ENCODE measurements at places on chromosomes 12 and 14.

GRCh38 chr12:74317078-74317601, 220.5 kb upstream of the ATXN7L3B start:
- peak; percentile 28 for DNase-seq

DNA sequence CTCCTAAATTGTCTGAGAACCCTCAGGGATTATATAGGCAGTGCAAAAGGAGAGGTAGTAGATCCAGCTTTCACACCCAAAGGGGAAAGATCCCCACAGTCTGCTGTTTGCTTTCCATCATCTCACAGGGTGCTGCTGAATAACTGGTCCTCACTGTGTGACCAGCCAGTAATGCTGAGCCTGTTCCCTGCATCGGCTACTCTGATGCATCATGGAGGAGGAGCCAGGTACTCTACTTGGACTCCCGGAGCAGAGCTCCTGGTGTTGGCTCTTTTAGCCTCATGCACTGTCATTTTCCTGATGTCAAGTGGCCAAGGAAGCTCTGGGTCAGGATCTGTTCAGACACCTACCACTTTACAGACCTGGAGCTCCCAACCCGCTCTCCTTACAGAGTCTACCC, 127.4 kb upstream of the ATF1 start:
- no peak for DNase-seq

- DNase-seq = peak; percentile 68
These were observed 10.2 kb downstream of the CD69 start for GRCh38 chr12:9750276-9751203.

DNA sequence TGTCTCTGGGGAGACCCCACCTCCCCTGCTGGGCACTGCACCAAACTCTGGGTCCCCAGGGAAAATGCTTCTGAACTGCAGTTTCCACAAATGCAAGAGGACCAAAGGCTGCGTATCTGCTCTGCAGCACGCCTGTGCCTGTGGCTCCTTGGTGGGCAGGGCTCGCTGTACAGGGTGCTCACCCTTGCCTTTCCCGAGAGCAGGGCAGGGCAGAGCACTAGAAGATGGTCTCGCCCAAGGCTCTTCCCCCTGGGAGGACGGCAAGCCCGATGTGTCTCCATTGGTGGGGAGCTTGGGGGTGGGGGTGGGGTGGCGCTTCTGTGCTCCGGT, 175.3 kb upstream of the RTL1 start:
- no peak for DNase-seq

DNA sequence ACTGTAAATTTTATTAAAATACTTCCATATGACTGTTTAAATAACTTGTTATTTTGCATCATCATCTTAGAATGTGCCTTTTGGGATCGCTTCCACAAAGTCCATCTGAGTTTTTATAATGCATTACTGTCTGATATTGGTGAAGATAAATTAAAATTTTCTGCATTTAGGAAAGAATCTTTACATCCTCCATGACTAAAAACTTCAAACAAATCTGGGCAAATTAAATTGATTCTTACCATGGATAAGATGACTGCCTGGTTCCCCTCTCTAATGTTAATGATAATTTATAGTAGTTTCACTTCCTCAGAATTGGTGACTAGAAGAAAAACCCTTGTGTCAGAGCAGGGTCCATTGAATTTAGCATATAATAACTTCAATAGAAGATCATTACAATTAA, 94.7 kb upstream of the SLC38A4 start:
- DNase-seq = no peak

GRCh38 chr12:110501399-110501751, 536 bp downstream of the VPS29 start:
- peak; percentile 48 for DNase-seq

DNA sequence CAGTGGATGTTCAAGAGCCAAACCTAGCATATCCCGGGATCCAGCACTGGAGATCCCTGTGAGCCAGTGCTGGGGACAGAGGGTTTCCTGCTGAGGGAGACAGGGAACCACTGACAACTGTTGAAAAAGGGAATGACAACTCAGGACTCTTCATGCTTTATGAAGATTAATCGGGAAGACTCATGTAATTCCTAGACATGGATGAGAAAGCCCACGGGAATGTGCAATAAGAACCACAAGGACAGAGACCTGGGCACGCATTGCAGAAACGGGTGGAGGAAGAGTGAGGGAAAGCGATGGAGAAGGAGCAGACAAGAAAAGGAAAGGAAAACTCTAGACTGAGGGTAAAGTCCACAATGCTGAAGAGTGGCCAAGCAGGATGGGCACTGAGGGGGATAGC, 296.0 kb downstream of the PCNX1 start:
- peak; percentile 16 for DNase-seq

GRCh38 chr14:30179381-30180130, 251.9 kb upstream of the PRKD1 start:
- peak; percentile 30 for DNase-seq

- DNase-seq = no peak
These were observed 1.1 kb upstream of the BCL11B start for GRCh38 chr14:99272899-99273765.

DNA sequence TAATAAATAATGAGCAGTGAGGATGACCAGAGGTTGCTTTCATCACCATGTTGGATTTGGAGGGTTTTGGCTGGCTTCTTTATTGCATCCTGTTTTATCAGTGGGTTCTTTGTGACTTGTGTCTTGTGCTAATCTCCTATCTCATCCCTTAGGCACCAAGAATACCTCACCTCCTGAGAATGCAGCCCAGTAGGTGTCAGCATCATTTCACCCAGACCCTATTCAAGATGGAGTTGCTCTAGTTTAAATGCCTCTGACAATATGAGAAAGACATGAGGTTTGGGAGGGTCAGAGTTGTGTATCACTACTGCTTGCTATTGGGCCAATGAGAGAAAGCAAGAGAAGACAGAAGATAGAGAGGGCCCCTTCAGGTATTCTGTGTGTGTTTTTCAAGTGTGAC, 592.2 kb downstream of the ETNK1 start:
- DNase-seq = no peak

DNA sequence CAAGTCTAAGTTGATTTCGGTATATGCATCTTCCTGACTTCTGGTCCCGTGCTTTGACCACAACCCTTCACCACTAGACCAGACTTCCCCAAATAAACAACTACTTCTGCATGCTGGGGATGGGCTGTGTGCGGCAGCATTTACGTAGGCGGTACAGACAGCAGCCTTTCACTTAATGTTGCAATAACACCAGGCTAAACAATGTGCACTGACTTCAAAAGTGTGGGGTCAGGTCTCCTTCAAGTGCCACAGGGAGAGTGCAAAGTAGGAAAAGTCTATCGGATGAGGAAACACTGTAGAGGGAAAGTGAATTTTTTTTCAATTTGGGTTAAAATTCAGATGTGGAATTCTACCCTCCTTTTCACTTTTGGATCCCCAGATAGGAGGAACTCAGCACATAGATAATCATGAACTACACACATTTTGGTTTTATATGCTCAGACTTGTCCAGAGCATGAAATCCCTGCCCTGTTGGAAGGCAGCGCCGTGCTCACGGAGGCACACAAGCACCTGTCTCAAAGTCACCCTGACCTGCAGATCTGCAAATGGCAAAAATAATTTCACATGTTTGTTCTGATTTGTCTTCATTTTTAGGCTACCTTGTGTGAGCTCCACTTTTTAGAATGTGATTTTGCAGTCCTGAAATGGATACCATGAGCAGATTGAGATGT, 3.6 kb upstream of the FOS start:
- peak; percentile 51 for DNase-seq

GRCh38 chr12:46657453-46658411, 168.1 kb downstream of the SLC38A4 start:
- DNase-seq = peak; percentile 63

- DNase-seq = peak; percentile 11
These were observed 84.0 kb downstream of the MSRB3 start for GRCh38 chr12:65362234-65363031.

GRCh38 chr14:61911574-61911973, 149.4 kb downstream of the SNAPC1 start:
- no peak for DNase-seq

GRCh38 chr12:70165450-70165849, 77.8 kb upstream of the CNOT2 start:
- DNase-seq = no peak

- no peak for DNase-seq
These were observed 28.8 kb downstream of the PHLDA1 start for GRCh38 chr12:76002598-76003354.

- DNase-seq = peak; percentile 64
These were observed 287.5 kb downstream of the GALC start for GRCh38 chr14:87705439-87705896.

DNA sequence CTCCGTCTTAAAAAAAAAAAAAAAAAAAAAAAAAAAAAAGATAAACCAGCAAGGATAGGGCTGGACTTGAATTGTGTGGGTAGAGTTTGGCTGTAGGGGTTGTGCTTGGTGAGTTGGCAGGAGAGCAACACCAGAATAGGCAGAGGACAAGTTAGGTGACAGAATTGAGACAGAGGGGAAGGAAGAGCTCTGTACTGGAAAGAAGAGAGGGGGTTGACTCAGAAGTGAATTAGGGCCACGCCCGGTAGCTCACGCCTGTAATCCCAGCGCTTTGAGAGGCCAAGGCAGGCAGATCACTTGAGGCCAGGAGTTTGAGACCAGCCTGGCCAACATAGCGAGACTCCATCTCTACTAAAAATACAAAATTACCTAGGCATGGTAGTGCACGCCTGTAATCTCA, 6.1 kb upstream of the TMEM30B start:
- no peak for DNase-seq

DNA sequence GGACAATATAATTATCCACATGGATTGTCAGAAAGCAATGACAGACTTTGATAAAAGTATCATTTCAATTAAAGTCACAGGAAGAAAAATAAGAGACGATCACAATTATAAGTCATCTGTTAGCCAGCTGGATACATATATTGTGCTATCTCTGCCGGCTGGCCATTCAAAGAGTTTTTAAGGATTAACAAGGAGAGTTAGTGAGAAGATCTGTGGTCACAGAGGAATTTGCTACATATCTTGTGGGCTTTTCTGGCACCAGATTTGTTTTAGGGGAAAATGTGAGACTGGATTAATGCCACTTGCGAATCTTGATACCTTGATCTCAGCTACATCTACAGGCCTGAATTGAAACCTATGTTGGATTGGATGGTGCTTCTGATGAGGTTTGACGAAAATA, 90.9 kb upstream of the MANSC4 start:
- DNase-seq = peak; percentile 55

DNA sequence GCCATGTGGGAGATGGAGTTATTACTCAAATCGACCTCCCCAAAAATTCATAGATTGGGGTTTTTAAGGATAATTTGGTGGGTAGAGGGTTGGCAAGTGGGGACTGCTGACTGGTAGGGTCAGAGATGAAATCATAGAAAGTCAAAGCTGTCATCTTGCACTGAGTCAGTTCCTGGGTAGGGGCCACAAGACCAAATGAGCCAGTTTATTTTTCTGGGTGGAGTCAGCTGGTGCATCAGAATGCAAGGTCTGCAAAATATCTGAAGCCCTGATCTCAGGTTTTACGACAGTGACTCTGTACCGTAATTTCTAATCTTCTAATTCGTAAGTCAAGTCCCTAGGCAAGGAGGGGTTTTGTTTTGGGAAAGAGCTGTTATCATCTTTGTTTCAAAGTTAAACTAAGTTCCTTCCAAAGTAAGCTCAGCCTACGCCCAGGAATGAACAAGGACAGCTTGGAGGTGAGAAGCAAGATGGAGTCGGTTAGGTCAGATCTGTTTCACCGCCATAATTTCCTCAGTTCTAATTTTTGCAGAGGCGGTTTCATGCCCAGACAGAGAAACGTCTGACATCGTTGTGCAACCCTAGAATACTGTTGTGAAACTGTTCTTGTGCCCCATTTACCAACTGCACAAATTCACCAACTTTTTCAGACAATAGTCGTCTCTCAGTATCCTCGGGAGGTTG, 104.5 kb upstream of the SFSWAP start:
- no peak for DNase-seq

- DNase-seq = no peak
These were observed 826 bp upstream of the NRL start for GRCh38 chr14:24115422-24116127.

GRCh38 chr12:32989705-32990104, 93.1 kb upstream of the PKP2 start:
- no peak for DNase-seq

DNA sequence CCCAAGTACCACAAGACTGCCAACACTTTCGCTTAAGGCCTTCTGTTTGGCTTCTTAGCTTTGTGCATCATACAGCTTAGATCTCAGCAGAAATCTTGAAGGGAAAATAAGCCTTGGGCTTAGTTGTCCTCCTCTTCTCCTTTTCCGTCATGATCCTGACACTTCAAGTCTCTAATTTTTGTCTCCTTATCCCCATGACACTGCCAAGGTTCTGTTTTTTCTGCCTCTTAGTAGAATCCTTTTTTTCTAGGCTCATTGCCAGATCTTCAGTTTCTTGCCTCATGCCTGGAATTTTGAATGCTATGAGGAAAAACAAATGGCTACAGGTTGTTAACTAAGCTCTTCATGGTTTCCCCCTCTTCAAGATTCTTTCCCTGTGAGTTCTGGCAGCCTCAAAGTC, 450.4 kb downstream of the LRFN5 start:
- peak; percentile 16 for DNase-seq

DNA sequence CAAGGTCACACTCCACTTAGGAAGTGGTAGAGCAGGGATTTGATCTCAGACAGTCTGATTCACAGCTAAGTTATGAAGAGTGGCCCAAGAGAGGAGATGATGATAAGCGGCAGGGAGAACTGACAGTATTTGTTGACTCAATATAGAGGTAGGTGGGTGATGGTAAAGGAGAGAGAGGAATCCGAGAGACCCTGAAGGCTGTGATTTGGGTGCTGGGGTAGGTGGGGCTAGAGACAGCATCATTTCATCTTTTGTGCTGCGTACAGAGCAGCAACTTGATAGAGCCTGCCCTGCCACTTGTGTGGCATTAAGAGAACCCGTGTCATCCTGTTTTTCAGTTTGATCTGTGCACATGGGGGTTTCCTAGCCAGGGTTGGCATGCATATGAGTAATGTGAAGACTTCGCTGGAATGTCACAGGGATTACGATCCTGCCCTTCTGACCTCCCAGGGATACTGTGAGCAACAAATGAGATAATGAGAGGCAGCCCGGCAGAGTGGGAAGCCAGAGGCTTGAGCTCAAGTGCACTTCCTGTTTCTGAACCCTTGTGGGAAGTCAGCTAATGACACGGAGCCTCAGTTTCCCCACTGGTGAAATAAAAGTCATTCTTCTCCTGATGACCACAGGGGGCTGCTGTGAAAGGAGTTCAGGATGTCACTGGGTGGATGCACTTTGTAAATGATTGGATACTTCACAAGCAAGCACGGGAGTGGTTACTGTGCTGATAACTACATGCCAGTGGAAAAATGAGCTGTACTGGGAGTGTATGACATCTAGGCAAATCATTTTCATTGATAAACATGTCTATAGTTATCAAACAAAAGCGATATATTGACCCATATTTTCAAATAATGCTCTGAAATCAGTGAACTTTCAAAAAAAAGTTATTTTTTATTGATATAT, 59.5 kb upstream of the IGF1 start:
- DNase-seq = peak; percentile 71

DNA sequence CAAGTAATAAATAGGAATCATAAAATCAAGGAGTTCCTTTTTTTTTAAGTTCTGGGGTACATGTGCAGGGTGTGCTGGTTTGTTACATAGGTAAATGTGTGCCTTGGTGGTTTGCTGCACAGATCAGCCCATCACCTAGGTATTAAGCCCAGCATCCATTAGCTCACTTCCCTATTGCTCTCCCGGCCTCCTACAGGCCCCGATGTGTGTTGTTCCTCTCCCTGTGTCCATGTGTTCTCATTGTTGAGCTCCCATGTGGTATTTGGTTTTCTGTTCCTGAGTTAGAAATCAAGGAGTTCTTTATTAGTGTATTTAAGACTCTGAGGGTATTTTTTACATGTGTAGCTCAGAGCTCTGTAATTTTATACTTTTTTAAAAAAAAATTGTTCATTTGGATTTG, 86.0 kb downstream of the SCFD1 start:
- DNase-seq = no peak

GRCh38 chr14:38743966-38744584, 359.0 kb downstream of the SEC23A start:
- no peak for DNase-seq
